ENCODE measurements at places on chromosomes 1 and 21.

DNA sequence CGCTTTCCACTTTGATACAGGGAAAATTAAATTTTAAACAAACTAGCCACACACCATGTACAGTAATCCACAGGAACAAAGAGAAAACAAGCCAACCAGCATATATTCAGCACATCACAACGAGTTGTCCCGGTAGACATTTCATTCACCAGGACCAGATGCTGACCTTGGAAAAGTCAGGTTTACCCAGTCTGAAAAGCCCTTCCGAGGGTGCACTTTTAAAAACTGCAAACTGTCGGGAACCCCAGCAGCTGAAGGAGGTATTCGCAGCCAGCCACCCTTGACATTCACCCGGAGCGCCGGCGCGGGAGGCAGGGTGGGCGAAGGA lies 1.2 kb downstream of the MCOLN3 start:
- no peak for DNase-seq

DNA sequence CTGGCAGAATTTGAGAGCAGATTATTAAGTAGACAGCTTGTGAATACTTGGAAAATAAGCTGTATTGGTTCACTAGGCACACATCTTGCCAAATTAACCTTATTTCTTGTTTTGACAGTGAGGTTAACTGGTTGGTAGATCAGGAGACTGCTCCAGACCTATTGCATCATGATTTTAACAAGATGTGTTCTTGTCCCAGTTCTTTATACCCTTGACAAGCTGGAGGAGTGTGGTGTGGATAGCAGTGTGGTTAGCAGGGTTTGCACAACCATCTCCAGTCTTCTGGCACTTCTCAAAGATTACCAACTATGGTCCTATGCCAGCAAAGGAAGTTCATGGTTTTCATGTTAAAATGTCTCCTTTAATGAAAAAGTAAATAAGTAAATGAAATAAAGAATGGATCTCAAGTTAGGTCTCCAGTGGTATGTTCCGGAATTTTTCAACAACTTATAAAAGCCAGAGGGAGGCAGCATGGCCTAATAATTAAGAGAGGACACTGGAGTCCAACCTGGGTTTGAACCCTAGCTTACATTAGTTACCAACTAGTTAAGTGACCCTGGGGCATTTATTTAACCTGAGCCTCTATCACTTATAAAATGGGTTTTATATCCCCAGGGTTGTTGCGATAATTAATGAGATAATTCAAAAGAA lies 34.1 kb downstream of the DDX20 start:
- no peak for DNase-seq

DNA sequence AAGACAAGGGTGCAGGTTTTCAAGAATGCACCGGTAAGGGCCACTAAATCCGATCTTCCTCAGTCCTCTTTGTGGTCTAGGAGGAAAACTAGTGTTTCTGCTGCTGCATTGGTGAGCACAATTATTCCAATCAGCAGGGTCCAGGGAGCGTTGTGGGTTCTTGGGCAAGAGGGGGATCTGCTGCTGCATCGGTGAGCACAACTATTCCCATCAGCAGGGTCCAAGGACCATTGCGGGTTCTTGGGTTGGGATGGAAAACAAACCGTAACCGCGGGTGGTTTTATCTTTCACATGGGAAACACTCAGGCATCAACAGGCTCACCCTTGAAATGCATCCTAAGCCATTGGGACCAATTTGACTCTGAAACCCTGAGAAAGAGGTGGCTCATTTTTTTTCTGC lies 7.0 kb upstream of the PCP4L1 start:
- no peak for DNase-seq

- DNase-seq = no peak
Observed at GRCh38 chr21:38475519-38475918, 22.8 kb downstream of the ERG start.

- no peak for DNase-seq
Observed at GRCh38 chr1:185561629-185562028, 172.6 kb upstream of the HMCN1 start.

DNA sequence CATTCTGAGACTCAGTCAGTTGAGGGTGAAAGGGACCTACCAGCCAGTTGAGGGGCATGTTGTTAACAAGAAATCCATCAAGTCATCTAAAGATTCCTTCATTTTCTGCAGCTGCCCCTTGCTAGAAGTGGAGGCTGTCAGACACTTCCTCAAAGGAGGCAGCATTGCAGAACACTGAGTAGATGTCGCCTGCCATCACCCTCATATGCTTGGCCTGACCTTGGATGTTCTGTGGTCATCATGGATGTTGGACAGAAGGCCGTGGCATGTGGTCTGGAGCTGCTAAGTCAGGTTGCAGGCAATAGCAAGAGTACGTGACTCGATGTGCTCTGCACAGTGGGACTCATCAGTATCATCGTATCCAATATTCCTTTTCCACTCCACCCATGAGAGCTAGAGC lies 70.6 kb downstream of the GATAD2B start:
- no peak for DNase-seq

GRCh38 chr1:93908394-93909145 lies 660 bp downstream of the GCLM start:
- DNase-seq = peak; percentile 19

- no peak for DNase-seq
Observed at GRCh38 chr1:94971491-94971924, 44.6 kb upstream of the CNN3 start.

GRCh38 chr1:210321552-210321951 lies 7.2 kb upstream of the HHAT start:
- no peak for DNase-seq

DNA sequence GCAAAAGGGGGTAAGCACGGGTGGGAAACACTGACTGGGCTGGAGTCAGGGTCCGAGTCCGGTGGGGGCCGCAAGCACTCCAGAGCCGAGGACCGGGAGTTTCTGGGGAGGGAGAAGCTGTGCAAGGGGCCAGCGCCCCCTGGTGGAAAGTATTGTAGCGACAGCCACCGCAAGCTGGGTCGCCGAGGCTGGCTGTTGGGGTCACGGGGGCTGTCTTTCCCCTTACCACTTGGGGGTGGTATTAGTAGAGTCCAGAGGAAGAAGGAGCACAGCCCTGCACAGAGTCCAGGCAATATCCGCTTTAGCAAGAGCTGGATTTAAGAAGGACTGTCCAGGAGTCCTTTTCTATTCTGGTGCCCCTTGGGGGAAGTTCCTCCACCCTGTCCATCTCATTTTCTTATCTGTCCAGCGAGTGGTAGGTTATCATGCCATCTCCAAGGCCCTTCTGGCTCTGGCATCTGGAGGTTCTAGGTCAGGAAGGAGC lies 17.9 kb upstream of the ETV3 start:
- peak; percentile 56 for DNase-seq

- no peak for DNase-seq
Observed at GRCh38 chr1:117346206-117346928, 20.9 kb upstream of the MAN1A2 start.

GRCh38 chr1:237528545-237528944 lies 362.2 kb downstream of the ZP4 start:
- no peak for DNase-seq

DNA sequence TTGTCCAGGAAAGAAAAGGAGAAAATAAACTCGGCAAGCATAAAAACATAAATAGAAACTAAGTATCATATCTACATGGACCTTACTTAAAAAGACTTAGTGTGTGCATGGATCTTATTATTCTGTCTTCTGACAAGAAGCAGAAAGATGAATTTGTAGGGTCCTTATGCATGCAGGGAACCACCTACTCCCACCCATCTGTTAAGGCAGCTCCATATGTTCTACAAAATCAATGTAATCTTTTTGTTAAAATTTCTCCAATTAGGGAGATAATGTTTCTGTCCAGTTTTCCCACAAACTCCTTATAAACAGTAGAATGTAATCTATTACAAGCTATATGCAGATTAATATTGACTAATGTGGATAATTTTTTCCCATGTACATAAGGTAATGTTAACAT lies 13.9 kb upstream of the PTPN14 start:
- DNase-seq = no peak

- DNase-seq = no peak
Observed at GRCh38 chr21:38219049-38219628, 37.7 kb upstream of the KCNJ15 start.

GRCh38 chr1:29698033-29698432 lies 461.7 kb downstream of the PTPRU start:
- DNase-seq = no peak

- no peak for DNase-seq
Observed at GRCh38 chr21:28099001-28099705, 893.5 kb downstream of the LTN1 start.

GRCh38 chr1:208497866-208498541 lies 253.8 kb upstream of the PLXNA2 start:
- DNase-seq = no peak

- no peak for DNase-seq
Observed at GRCh38 chr1:150529017-150529416, 13.5 kb downstream of the FALEC start.

DNA sequence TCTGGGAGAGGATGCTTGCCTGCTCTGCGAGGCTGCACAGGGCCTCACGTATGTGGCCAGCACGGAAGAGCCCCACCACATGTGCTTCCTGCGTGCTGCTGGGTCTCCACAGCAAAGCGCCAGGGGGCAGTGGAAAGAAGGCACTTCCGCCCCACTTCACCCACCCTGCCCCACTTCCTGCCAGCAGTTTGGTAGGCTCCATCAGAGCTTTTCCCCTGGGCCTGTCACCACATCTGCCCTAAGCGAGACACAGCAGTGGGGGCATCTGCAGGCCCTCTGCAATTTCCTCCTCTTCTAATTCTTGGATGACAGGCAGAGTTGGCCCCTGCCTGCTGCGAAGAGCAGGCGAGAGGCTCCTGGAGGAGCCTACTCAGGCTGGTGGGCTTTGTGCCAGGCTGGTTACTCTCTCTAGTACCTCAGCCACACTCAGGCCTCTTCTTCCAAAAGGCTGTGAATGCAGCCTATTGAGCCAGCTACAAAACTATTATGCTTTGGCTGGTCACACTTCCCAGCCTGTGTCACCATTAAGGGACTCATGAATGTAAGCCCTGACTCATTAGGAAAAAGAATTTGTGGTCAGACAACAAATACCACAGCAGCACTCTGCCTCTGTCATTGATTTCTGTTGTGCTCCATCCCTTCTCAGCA lies 25.0 kb downstream of the CD244 start:
- peak; percentile 70 for DNase-seq

GRCh38 chr1:173212952-173213491 lies 5.9 kb upstream of the TNFSF4 start:
- no peak for DNase-seq

- no peak for DNase-seq
Observed at GRCh38 chr1:208868554-208868953, 624.4 kb upstream of the PLXNA2 start.

DNA sequence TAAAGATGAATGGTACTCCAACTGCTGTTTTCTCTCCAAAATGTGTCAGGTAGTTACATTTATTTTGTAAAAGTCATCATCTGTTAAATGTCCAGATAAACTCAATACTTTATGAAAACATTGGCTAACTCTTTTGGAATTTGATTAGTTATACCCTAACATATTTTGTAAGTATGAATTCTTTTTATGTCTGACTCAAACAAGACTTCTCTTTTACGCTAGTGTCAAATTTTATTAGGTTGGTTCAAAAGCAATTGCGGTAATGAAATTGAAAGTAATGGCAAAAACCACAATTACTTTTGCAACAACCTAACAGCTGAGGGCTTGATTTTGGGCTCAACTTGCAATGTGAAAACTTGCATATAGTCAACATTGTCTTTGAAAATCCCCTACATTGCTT lies 41.0 kb upstream of the USP25 start:
- DNase-seq = no peak

DNA sequence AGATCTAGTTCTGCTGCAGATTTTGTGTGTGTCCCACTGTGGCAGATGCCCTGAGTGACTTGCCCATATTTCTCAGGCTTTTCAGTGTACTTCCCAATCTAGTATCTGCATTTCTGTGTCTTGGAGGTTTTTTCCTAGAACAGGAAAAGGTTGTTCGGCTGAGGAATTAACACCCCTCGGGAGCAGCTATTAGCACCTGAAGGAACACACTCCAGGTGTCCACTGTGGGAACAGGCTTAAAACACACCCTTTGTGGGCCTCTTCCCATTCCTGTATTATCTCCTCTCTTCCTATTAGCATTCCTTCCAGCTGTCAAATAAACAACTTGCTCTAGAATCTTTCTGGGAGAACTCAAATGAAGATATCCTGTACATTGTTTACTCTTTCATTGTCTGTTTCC lies 178.3 kb downstream of the HMCN1 start:
- no peak for DNase-seq

GRCh38 chr1:217770918-217771317 lies 139.8 kb downstream of the SPATA17 start:
- no peak for DNase-seq

GRCh38 chr1:11058595-11059154 lies 1.1 kb downstream of the SRM start:
- DNase-seq = no peak

DNA sequence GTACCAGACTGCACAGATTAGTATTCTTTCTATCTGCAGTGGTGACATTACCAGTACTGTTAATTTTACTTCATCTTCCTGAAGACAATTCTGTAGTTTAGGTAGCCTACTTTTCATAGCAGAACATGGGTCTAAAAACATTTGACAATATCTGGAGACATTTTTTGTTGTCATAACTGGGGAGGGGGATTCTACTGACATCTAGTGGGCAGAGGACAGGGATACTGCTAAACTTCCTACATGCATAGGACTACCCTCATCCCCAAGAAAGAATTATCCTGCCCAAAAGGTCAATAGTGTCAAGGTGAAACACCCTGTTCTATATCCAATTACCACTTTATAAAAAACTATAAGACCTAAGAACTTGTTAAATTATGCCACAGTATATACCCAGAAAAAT lies 3.4 kb upstream of the ARHGAP29 start:
- no peak for DNase-seq
